ENCODE measurements at places on chromosomes 2 and 18.

DNA sequence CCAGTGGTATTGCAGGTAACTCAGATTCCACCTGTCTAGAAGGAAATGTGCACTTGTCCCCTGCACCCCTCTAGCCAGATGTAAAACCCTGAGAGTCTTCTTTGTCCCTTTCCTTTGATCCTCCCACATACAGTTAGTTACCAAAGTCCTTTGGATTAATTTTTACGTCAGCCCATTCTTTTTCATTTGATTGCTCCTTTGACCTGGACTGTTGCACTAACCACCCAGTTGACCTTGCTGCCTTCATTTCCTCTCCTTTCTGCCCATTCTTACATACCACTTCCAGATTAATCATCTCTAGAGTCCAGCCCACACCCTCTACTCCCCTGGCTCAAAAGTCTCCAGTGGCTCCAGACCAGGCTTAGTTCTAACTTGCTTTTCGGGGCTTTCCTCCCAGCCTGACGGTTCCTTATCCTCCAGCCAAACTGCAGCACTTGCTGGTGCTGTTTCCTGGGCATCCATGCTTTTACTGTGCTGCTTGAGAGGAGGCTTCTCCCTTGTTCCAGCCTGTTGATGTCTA lies 99.3 kb downstream of the SPTBN1 start:
- no peak for DNase-seq

- DNase-seq: no peak
Measured at GRCh38 chr2:155692856-155693255, 639.7 kb downstream of the NR4A2 start.

DNA sequence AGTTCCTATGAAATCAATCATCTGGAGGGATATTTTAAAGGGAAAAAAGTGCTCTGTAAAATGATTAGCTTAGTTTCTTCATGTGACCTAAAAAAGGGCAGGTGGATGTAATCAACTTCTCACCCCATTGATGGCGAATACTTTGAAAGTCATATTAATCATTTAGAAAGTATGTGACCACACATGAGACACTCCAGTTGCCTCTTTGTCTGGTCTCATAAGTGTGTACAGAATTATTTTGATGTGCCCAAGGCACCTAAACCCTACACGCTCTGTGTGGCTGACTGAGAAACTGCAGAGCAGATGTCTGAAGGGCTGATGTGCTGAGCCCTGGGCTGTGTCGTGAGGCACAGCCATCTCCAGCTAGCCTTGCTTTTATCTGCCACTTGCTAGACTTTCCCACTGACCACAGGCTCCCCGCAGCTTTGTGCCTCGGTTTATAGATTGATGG lies 26.9 kb downstream of the SGPP2 start:
- DNase-seq: no peak

DNA sequence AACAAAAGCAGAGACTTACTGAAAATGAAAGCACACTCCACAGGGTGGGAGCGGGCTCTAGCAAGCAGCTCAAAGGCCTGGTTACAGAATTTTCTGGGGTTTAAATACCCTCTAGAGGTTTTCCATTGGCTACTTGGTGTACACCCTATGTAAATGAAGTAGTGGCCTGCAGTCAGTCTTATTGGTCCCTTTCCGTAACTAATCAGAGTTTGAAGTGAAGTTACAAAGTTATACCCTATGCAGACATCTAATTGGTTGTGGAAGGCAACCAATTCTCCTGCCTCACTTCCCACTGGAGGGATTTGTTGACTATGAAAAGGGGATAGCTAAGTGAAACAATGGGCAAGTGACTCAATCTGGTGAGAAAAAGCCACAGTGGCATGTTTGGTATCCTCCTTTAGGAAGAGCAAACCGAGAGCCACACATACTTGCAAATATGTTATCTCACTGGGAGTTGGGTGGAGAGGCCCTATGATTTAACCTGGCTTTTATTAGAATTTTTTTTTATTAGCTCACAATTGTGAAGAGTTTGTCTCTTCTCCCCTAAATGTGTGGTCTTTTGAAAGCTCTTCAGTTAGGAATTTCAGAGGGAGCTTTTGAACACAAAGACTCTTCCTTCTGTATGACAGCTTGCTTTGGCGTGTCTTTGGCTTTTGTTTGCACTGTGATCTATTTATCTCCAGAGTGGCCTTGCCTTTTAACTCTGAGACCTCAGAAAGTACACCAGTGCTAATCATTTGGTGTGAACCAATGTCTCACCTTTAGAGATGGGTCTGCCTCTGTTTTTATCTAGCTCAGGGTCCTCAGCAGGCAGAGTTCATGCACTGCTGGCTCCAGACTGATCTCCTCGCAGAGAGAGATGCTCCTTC lies 69.6 kb downstream of the MAP4K4 start:
- DNase-seq: peak; percentile 97

GRCh38 chr2:188430705-188431104 lies 139.0 kb downstream of the GULP1 start:
- no peak for DNase-seq

Measured in fibroblast of skin of scalp (primary cell).